ENCODE measurements at places on chromosomes 3 and 15.
A peak's percentile ranks its signal among the peaks of the same experiment; 100 is the strongest.

- DNase-seq = no peak
These were observed 81.3 kb downstream of the KCNAB1 start for GRCh38 chr3:156201411-156202405.

DNA sequence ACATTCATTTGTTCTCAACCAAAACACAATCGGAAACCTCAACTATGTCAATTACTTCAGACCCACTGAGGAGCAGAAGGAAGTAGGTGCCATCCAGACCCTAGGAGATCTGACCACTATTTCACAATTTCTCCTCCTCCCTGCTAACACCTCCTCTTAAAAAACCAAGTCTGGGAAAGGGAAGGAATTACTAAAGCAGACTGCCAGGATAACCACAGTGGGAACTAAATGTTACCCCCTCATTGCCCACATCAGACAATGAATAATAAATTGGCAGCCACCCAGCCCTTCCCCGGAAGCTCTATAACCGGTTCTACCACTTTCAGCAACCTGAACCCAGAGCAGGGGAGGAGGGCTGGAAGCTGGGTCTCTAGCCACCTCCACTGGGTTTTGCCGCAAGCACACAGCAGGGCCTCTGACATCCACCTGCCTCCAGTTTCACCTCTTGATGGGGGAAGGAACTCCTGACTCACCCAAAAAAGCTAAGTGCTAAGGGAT lies 17.6 kb downstream of the C15orf62 start:
- DNase-seq = peak; percentile 69

GRCh38 chr3:72129501-72130094 lies 344.6 kb upstream of the PROK2 start:
- no peak for DNase-seq

- DNase-seq = no peak
These were observed 133.1 kb downstream of the PDCD6IP start for GRCh38 chr3:33931512-33931911.

DNA sequence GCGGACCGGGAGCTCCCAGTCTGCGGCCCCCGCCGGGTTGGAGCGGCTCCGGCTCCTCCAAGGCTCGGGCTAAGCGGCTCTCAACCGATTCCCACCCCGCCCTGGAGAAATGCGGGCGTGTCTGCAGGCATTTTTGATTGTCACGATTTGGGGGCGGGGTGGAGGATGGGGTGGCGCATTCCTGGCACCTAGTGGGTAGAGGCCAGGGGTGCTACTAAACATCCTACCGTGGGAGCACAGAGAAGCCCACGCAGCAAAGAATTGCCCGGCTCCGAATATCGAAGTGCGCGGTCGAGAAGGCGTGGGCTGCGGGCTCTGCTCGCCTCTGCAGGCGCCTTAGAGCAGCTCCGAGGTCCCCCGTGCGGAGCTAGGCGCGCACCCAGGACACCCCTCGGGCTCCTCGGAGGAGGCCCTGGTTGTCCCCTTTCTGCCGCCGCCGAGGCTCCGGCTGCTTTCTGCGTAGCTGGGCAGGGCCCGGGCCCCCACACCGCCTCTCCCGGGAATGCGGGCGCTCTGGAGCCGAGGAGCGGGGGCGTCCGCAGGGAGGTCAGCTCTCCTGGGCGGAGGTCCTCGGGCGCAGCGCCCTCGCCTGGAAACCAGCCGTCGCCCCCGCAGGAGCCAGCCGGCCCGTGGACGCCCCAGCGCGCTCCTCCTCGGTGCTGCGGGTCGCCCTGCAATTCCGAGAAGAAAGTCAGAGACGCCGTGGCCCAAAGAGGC lies 16.5 kb upstream of the LAMP3 start:
- peak; percentile 51 for DNase-seq

GRCh38 chr3:74139648-74140047 lies 474.8 kb downstream of the CNTN3 start:
- no peak for DNase-seq

DNA sequence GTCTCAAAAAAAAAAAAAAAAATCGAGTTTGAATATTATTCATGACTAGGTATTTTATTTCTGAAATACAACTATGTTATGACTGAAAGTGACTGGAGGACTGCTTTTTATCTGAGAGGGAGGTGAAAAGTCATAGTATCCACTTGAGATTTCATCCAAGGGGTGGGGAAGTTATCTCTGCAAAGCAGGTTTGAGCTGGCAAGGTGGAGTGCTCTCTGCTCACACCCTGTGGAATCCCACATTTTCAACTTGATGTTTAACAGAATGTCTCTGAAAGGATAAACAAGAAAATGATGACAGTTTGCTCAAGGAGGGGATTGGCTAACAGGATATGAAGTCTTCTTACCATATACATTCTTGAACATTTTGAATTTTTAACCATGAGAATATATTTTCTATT lies 27.3 kb upstream of the SEC62 start:
- no peak for DNase-seq

DNA sequence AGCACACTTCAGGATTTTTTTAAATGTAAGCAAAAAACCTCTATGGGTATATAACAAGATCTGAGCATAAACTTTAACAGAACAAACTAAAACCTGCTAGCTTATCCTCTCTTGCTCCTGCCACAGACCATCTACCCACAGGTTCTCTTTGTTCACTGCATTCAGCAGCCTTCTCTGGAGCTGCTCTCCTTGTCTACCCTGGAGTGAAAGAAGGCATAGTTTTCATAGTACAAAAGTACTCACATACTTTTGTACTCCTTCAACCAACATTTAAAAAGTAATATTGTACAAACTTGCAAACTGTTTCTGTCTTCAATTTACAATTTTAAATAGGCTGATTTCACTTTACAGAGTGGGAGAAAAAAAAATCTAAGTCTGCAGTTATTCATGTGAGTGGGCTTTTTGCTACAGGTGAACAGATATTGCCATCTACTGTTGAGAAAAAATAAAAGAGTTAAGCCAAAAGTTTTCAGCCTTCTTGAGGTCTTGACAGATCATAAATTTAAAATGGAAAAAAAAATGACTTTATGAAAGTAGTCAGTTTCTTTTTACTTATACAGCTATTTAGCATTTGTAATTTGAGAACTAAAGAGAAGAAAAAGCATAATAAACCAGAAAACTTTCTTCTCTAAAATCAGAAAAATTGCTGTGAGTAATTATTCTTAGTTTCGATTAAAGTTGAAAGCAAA lies 20.4 kb downstream of the TERC start:
- DNase-seq = no peak

GRCh38 chr15:69939513-69940440 lies 157.9 kb downstream of the TLE3 start:
- no peak for DNase-seq

- DNase-seq = no peak
These were observed 979 bp downstream of the CCDC71 start for GRCh38 chr3:49164983-49165720.

GRCh38 chr3:72855001-72855400 lies 6.8 kb upstream of the SHQ1 start:
- DNase-seq = no peak

DNA sequence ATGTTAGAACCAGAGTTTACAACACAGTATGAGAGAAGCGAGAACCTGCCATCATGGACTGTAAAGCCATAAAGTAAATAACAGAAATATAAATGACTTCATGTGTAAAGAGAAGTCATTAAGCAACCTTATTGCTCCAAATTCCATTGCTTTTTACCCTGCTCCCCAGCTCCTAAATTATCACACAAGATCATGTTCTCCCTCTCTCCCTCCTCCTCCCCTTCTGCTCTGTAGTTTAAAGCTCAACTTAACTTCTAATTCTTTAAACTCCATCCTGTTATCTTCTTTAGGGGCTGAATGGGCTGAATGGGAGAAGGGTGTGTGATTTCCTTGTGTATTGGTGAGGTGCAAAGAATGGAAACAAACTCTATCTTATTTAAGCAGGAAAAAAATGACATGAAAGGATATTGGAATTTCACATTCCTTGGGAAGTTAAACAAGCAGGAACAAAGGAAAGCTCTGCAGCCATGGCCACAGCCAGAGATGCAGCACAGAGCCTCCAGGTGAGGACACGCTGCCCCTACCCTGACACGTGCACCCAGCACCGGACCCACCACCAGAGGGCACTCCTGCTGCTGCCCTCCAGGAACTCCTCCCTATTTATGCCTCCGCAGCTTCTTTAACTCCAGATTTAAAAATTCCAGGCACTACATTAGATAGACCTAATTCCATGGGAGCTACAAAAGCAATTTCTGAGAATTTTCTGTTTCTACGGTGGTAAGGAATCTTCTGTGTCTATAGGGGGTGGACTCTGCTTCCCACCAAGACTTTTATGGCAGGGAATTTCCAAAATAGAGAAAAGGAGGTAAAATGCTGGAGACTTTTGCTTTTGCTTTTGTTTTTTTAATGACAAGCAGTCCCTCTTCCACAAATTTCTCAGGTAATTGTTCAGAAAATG lies 76.9 kb upstream of the ABI3BP start:
- DNase-seq = peak; percentile 44

- DNase-seq = no peak
These were observed 151.0 kb downstream of the TJP1 start for GRCh38 chr15:29670998-29671981.

GRCh38 chr15:60386615-60387014 lies 11.2 kb downstream of the ANXA2 start:
- no peak for DNase-seq

DNA sequence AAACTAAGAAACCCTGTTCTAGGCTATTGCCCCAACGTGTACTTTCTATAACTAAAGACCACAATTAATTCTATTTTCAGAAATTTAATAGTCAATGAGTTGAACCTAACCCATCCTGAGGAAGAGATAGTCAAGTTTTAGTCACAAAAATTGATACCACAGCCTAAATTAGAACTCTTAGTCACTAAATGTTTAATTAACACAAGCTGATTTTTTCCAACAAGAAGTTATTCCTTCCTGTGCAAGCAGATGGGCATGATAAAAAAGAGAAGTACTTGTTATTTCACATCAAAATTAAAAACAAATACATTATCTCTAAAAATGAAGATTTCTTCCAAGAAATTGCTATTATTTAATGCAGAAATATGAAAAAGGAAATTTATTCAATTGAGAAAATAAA lies 38.4 kb upstream of the TERB2 start:
- no peak for DNase-seq

DNA sequence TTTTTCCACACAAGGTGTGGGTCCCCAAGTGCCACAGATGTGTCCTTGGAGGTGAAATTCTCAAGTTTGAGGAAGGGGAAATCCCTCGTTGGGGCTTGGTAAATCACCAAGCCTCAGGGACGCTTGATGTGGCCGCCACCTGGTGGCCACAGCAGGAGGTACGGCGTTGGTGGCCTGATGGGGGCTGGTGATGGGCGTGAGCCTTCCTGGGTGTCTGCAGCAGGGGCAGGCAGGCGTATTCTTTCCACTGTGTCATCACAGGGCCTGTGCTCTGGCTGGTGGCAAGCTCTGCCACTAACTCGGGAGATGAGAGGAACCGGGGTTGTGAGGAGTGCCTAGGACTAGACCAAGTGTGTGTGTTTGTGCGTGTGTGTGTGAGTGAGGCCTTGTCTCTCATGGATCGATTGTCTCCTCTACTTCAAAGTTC lies 4.2 kb downstream of the ACOX2 start:
- peak; percentile 83 for DNase-seq

- no peak for DNase-seq
These were observed 7.5 kb downstream of the MAGI1 start for GRCh38 chr3:66031102-66031698.

GRCh38 chr3:44643024-44643423 lies 5.5 kb upstream of the ZNF35 start:
- DNase-seq = no peak

DNA sequence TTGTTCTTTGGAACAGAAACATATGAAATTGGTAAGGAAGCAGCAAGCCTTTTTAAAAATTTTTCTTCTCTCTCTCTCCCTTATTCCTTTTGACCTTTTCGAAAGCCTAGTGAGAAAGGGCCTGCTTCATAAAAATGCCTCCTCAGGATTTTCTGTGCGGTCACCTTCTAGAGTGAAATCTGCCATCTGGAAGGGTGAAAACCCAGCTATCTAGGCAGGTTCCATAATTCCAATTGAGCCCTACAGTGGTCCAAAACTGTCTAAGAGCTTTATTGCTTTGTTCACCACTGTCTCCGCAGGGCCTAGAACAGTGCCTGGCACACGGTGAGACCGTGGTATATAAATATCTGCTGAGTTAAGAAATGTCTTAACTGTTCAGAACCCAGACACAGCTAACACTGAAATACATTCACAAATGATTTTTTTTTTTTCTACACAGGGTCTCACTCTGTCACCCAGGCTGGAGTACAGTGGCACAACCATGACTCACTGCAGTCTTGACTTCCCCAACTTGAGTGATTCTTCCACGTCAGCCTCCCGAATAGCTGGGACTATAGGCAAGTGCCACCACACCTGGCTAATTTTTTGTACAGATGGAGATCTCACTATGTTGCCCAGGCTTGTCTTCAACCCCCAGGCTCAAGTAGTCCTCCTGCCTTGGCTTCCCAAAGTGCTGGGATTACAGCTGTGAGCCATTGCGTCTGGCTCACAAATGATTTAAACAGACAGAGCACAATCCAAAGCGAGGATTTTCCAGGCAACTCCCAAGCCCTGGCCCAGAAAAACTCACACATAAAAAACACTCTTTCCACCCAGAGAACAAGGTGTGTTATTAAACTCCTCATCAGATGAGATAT lies 64.4 kb downstream of the FRMD4B start:
- no peak for DNase-seq

DNA sequence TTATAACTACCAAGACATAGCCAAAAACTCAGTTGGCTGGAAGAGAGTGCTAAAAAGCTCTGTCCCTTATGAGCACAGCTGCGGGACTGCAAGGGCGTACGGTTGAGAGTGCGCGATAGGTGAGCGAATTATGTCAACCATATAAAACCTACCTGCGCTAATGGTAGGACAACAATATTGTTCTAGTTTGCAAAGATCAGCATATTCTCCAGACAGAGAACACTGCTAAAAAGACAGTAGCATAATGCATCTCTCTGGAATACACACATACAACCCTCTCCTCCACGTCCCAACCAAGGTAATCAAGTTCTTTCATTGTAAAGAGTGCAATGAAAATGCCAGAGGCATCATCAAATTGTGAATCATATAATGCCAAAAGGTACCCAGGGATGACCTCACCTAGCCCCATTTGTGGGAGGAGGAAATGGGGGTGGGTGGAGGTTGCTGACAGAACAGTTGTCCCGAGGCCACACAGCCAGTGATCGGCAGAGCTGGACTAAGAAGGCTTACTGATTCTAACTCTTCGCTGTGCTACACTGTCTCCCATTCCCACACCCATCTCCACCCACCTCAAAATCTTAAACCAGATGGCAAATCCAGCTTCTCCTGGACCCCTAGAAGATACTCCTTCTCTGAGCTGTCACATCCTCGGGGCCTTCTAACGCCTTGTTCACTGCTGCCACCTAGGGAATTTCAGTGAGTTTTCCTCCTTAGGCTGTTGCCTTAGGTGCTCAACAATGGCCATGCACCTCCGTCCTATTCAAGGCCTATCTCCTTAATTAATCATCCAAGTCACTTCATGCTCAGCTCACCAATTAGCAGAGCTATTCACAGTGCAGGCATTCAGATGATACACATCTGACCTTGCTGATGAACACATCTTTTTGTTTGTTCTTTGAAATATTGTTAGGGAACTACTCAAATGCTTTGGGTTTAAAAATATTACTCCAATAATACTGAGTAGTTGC lies 60.7 kb downstream of the RPL22L1 start:
- DNase-seq = no peak

DNA sequence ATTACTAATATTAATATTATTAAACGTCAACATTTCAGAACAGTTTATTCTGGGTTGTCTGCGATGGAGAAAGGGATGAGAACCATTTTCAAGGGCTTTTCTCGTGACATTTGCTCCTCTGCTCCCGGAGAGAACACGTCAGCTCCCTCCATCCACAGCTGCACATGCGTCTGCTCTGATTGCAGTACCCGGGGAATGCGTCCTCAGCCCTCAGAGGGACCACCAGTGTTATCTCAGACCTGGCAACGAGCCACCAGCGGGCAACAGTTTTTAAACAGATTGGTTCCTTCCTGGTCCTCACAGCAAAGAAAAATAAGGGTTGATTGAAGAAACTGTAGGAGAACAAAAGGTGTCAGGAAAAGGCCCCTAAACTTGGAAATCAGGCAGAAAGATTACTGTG lies 202.2 kb upstream of the ADAMTS9 start:
- no peak for DNase-seq
